ENCODE measurements at places on chromosomes 2 and 18. TPM values are rescaled to one million over a fixed set of nuclear protein-coding genes. Genes with fewer than 3 reads are reported as not detected.

Gene FBXO41
- total RNA-seq: 0.55 TPM

Gene AQP12A
- not detected for total RNA-seq

Gene CYTIP
- total RNA-seq: 0.82 TPM

Gene GPR45
- total RNA-seq: not detected

Gene PKDCC
- 88.7 TPM for total RNA-seq

Gene PDE1A
- total RNA-seq: 17.3 TPM

Gene CDC42EP3
- 81.9 TPM for total RNA-seq

Gene RNF144A
- total RNA-seq: 17.9 TPM

Gene HAAO
- 2.3 TPM for total RNA-seq

Gene SP140
- 1.3 TPM for total RNA-seq

Gene CYP20A1
- total RNA-seq: 11.9 TPM

Gene TWIST2
- 2.7 TPM for total RNA-seq

Gene CD8B2
- total RNA-seq: not detected

Gene POTEJ
- total RNA-seq: not detected

Gene HOXD13
- not detected for total RNA-seq

Gene KCNS3
- total RNA-seq: 4.0 TPM

Gene SOS1
- 20.6 TPM for total RNA-seq

Gene TBR1
- total RNA-seq: not detected

Gene TNFAIP6
- total RNA-seq: 2.9 TPM

Gene ITGB1BP1
- total RNA-seq: 75.6 TPM

Gene PIEZO2
- 0.33 TPM for total RNA-seq

Gene POTEF
- total RNA-seq: not detected

Gene RNF25
- 14.7 TPM for total RNA-seq

Gene TMEM198
- 2.5 TPM for total RNA-seq

Gene CHRNA1
- total RNA-seq: 0.33 TPM

Gene RAB17
- 4.5 TPM for total RNA-seq

Gene RSAD2
- total RNA-seq: 2.4 TPM

Gene PPM1B
- total RNA-seq: 56.2 TPM

Gene SPATA3
- not detected for total RNA-seq

Gene MFSD6
- 21.4 TPM for total RNA-seq

Gene SERPINB4
- total RNA-seq: not detected

Gene LYG1
- total RNA-seq: 0.58 TPM

Gene IL37
- total RNA-seq: not detected

Gene CEBPZ
- total RNA-seq: 25.3 TPM

Gene PGAP1
- total RNA-seq: 6.8 TPM

Gene TEKT4
- total RNA-seq: not detected

Gene RAB6C
- 0.16 TPM for total RNA-seq

Gene SULT1C4
- 2.7 TPM for total RNA-seq

Gene G6PC2
- total RNA-seq: not detected

Gene MYCN
- total RNA-seq: 0.38 TPM

Gene SKOR2
- total RNA-seq: not detected

Gene MAPK4
- total RNA-seq: 21.7 TPM

Gene CERS6
- 68.9 TPM for total RNA-seq

Gene POTEC
- not detected for total RNA-seq

Gene CCDC85A
- 4.4 TPM for total RNA-seq

Gene CPO
- total RNA-seq: 0.25 TPM

Gene FASTKD2
- 39.9 TPM for total RNA-seq

Gene RAPGEF4
- total RNA-seq: 3.7 TPM

Gene IL18RAP
- total RNA-seq: 0.30 TPM

Gene UCN
- 1.5 TPM for total RNA-seq

Gene ACADL
- total RNA-seq: 1.3 TPM

Gene POTEI
- total RNA-seq: not detected
